ENCODE measurements at places on chromosomes 2 and 18.

DNA sequence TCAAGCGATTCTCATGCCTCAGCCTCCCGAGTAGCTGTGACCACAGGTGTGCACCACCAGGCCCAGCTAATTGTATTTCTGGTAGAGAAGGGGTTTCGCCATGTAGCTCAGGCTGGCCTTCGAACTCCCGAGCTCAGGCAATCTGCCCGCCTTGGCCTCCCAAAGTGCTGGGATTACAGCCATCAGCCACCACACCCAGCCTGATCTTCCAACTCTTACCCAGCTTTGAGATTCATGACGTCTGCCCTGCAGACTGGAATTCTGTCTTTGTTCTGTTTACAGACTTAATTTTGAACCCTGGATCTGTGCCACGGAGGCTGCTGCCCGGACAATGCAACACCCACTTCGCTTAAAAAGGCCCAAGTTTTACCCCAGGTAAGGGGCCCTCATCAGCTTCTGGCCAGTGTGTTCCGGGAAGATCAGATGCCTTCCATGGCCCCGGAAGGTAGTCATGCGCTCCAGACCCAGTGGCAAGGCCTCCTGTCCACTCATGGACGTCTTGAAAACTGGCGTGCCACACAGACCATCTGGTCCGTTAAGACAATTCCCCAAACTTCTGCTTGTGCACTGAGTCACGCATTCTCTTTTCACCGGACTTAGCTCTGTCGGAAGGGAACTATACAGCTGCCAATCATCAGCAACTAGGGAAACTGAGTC lies 5.5 kb downstream of the PXDN start:
- no peak for DNase-seq

- no peak for DNase-seq
Measured at GRCh38 chr18:6273423-6273822, 141.3 kb downstream of the L3MBTL4 start.

DNA sequence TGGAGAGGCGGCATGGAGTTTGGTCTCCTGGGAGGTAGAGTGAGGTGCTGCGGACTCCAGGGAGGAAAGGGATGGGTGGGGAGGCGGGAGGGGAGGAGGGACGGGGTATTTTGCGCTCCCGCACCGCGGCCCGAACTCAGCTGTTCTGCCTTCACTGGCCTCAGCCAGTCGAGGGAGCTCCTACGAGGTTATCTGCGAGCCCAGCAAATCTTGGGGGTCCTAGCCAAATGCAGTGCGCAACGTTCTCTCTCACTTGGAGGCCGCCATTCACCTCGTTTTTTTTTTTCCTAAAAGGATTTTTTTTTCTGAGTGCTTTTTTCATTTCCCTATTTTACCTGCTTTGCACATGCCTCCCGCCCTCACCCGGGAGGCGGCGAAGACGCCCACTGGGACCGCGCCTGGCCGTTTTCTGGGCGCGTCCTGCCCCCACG lies 877 bp upstream of the BCL2L11 start:
- DNase-seq = no peak

GRCh38 chr18:50630895-50631294 lies 71.0 kb downstream of the MAPK4 start:
- no peak for DNase-seq

DNA sequence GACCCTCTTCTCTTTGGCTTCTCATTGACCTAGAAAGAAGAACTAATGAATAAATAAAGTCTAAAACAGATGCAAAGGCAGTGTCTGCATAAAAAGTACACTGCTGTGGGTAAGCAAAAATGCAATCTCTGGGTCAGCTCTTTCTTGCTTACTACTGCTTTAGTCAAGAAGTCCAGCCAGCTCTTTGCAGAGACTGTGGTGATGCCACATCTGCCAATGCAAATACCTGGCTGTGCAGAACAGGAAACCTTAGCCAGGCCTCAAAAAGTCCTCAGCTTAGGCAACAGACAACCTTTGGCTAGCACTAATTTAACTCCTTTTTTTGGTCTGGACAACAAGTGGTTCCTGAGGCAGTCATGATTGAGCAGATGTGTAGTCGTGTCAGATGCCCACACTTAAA lies 73.6 kb upstream of the RND3 start:
- DNase-seq = no peak

GRCh38 chr2:232871418-232871834 lies 1.4 kb downstream of the SNORC start:
- no peak for DNase-seq

GRCh38 chr18:32420084-32420750 lies 50.5 kb downstream of the GAREM1 start:
- no peak for DNase-seq

DNA sequence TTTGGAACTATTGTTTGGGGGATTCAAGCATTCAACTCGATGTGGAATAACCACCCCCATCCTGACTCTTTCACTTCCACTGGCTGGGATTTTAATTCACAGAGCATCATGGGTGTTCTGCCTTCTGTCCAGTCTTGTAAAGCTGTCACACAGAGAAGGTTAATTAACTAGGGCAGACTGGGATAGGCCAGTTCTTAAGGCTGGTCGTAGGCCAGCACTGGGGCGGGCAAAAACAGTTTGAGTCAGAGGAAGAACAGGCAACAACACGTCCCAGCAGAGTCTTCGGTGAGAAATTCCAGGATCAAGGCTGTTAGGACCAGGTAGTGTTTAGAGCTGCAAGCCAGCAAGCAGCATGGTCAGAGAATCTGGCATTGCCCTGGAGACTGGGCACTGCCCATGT lies 4.0 kb upstream of the RNF152 start:
- DNase-seq = no peak

DNA sequence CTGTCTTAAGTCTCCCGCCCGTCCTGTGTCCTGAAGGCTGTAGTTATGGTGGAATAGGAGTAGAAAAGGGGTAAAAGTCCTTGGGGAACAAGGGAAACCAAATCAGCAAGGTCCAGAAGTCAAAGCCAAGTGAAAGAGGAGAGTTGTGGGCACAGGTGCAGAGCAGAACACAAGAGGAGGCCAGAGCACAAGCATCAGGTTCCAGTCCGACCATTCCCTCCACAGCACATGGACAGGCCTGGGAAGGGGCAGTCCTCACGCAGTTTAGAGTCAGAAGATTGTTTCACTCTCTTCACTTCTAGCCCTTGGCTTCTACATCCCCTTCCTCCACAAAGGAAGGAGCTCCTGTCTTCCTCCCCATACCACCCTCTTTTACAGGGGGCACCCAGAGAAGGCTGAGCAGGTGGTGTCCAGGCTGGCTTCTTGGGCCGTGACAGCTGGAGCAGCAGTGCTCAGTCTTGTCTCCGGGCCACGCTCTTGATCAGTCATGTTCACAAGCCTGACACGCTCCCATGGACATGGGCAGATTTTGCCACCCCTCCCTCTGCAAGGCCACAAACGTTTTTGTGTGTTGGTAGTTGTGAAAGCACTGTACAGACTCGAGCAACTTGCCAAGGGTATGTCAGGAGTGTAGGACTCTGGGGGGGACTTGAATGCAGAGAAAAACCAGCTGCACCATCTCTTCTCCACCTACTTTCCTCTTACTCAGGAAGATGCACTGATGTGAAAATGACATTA lies 138.5 kb upstream of the DAPL1 start:
- DNase-seq = no peak

- DNase-seq = no peak
Measured at GRCh38 chr2:90645-91312, 44.5 kb upstream of the FAM110C start.

GRCh38 chr2:118658596-118659198 lies 188.8 kb downstream of the EN1 start:
- DNase-seq = peak; percentile 61

GRCh38 chr2:203018181-203018580 lies 3.5 kb downstream of the NBEAL1 start:
- DNase-seq = no peak

GRCh38 chr18:66167829-66168684 lies 417.2 kb downstream of the CDH7 start:
- no peak for DNase-seq

- DNase-seq = no peak
Measured at GRCh38 chr2:11166476-11166875, 11.2 kb downstream of the SLC66A3 start.

- no peak for DNase-seq
Measured at GRCh38 chr2:96647681-96648080, 5.1 kb downstream of the FER1L5 start.

DNA sequence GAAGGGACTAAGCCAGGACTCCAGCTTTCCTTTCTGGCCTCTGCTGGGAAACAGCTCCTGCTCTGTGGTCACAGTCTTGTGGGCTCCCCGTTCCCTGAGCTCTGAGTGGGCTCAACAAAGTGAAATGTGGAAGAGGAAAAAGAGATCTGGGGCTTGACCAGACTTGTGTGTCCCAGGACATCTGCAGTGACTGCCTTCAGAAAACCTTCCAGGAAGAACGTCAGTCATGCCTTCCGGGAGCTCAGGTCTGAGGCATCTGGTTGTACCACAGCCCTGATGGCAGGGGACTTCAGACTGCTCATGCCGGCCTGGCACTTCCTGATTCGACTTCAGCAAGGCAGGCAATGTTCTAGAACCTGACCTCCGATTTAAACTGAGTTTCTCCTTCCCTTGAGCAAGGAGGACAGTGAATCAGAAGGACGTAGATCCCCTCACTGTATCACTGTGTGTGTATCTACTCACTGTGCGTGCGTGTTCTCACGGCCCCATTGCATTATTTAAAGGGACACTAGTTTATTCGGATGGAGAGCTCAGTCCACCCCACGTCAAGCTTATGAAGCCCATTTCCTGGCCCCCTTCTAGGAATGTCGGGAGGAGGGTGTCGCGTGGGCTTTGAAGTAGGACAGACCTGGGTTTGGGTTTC lies 548 bp upstream of the FBLN7 start:
- DNase-seq = no peak

GRCh38 chr2:235627682-235628081 lies 133.8 kb downstream of the AGAP1 start:
- no peak for DNase-seq

DNA sequence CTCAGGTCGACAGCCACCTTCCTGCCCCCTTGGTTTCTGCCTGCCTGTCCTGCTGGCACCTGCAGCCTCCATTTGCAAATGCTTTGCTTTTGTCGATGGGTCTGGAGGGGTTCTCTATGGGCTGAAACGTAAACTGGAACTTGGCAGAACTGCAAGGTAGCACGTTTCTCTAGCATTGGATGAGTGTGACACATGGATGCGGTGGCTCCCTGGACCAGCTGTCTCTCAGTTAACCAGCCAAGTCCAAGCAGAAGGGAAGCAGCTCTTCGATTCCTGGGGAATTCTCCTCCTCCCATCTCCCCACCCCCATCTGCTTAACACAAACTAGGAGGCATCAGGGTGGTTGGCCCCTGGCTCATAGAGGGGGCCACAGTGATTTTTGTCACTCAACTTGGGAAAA lies 57.3 kb downstream of the ITGB1BP1 start:
- no peak for DNase-seq

GRCh38 chr2:210611466-210611865 lies 55.1 kb downstream of the CPS1 start:
- DNase-seq = no peak

Measured in fibroblast of skin of right quadriceps (primary cell).